B cell (primary cell): ENCODE measurements at places on chromosomes 2 and 18. TPM values are rescaled to one million over a fixed set of nuclear protein-coding genes. Genes with fewer than 3 reads are reported as not detected.

The PSMA8 gene
- 0.91 and 1.0 TPM in 2 replicates for total RNA-seq

The CHST9 gene
- total RNA-seq: not detected in 2 replicates

The C2orf15 gene
- 1.0 and 1.2 TPM in 2 replicates for total RNA-seq

The HK2 gene
- 5.0 and 5.7 TPM in 2 replicates for total RNA-seq

The IL36G gene
- not detected in 2 replicates for total RNA-seq

The ANO7 gene
- total RNA-seq: 1.4 and 1.8 TPM in 2 replicates

The PLCD4 gene
- total RNA-seq: 0.62 TPM in 1 of 2 replicates, not detected in the other

The UPP2 gene
- total RNA-seq: not detected in 2 replicates

The ALPG gene
- total RNA-seq: not detected in 2 replicates

The MARCO gene
- total RNA-seq: not detected in 2 replicates

The HOXD8 gene
- not detected in 2 replicates for total RNA-seq
